ENCODE measurements at places on chromosomes 4 and X. TPM values are rescaled to one million over a fixed set of nuclear protein-coding genes. Genes with fewer than 3 reads are reported as not detected.

WDR17 gene
- total RNA-seq = 5.8 TPM

FGD1 gene
- total RNA-seq = 4.6 TPM

RNF150 gene
- total RNA-seq = 66.7 TPM

GRCh38 chr4:157564771-157565170 is 344.2 kb downstream of the GRIA2 start:
- no peaks in the 10 kb centered on the region for H3K27me3 ChIP-seq
- H3K4me3 ChIP-seq = no peak overlapping the region
- no peak for DNase-seq
- no peaks in the 10 kb centered on the region for H3K36me3 ChIP-seq

GRCh38 chrX:9465380-9466123 is 694 bp downstream of the TBL1X start:
- peaks cover 20% of the 10 kb centered on the region for H3K4me1 ChIP-seq
- DNase-seq = no peak
- peak overlapping the region; percentile 72 for H3K4me3 ChIP-seq
- H3K36me3 ChIP-seq = no peaks in the 10 kb centered on the region
- H3K27ac ChIP-seq = peak overlapping the region; percentile 92

DNA sequence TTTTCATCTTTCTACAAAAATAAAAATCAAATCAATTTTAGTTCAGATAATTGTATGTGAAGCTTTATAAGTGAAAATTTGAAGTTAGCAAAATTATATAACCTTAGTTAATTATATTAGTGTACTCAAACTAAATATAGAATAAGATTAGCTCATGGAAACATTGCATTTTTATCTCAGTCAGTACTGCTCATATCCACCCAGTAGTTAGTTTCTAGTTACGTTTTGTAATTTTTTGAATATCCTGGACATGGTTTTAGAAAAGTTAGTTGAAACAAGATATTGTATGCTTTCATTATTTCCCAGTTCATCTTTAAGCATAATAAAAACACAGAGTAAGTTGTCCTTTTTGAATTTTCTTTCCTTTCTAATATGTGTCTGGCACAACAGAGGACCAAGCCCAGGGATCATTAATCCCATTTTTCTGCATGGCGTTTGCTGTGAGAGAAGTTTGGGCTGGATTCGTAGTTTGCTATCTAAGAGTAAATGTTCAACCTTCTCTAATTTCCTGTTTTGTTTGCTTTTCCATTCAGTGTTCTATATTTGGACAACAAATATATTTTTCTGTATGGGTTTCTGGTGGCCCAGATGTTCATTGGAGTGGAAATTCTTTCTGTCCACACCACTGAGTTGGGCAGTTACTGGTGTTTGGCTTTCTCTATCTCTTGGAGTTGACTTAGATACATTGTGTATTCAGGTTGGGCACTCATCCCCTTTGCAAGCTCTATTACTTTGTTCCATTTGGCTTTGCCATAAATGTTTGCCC is 12.1 kb downstream of the TBL1X start:
- H3K27ac ChIP-seq = no peak overlapping the region
- no peak overlapping the region for H3K4me3 ChIP-seq
- no peaks in the 10 kb centered on the region for H3K27me3 ChIP-seq
- DNase-seq = no peak
- no peaks in the 10 kb centered on the region for H3K4me1 ChIP-seq
- no peaks in the 10 kb centered on the region for H3K36me3 ChIP-seq

DNA sequence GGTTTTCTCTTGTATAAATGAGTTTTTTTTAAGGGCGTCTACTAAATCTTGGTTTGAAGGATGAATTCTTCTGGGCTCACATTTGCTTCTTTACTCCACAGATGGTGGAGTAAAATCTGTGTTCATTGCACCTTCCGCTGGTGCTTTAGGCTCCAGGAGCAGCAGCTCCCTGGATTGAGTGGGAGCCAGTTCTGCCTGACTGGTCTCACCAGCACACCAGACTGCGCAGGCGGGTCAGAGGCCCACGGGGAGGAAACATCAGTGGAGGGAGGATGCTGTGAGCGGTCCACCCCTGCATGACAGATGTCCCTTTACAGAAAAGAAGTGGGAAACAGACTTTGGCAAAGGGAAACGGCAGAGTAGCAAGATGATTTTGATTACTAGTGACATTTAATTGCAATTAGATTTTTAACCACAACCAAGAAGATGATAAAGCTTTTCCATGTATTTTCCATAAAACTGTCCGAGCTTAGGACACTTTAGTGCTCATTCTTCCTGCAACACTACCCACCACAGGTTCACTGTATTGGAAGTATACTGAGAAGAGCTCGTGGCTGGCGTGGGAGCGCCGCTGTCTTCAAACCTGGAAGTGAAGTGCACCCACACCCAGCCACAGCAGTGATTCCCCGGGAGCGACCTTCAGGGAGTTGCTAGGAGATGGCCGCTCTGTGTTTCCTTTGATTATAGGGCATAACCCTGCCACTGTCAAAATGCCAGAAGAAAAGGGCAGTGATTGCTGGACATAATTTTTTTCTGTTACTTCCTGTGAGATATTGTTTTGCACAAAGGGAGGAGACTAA is 95.2 kb downstream of the SORBS2 start:
- no peak overlapping the region for H3K4me3 ChIP-seq
- no peaks in the 10 kb centered on the region for H3K27me3 ChIP-seq
- no peaks in the 10 kb centered on the region for H3K36me3 ChIP-seq
- no peak for DNase-seq

- no peak for DNase-seq
- H3K4me3 ChIP-seq = no peak overlapping the region
- H3K27ac ChIP-seq = no peak overlapping the region
- no peaks in the 10 kb centered on the region for H3K27me3 ChIP-seq
Observed at GRCh38 chr4:1846580-1846979, 9.4 kb downstream of the LETM1 start.

- no peaks in the 10 kb centered on the region for H3K4me1 ChIP-seq
- no peak for DNase-seq
- no peaks in the 10 kb centered on the region for H3K27me3 ChIP-seq
Observed at GRCh38 chr4:2910409-2910808, 52.8 kb downstream of the NOP14 start.

GRCh38 chrX:50700921-50701320 is 113.1 kb downstream of the SHROOM4 start:
- DNase-seq = no peak
- H3K27me3 ChIP-seq = no peaks in the 10 kb centered on the region
- no peak overlapping the region for H3K4me3 ChIP-seq
- no peak overlapping the region for H3K27ac ChIP-seq

GRCh38 chrX:10769195-10769594 is 148.8 kb upstream of the MID1 start:
- H3K4me3 ChIP-seq = no peak overlapping the region
- H3K4me1 ChIP-seq = no peaks in the 10 kb centered on the region

All from sigmoid colon (tissue), 7 donors.